Suppressor macrophage treated with lipopolysaccharide for 1 hour (primary cell): ENCODE measurements at places on chromosomes 2 and 18.

DNA sequence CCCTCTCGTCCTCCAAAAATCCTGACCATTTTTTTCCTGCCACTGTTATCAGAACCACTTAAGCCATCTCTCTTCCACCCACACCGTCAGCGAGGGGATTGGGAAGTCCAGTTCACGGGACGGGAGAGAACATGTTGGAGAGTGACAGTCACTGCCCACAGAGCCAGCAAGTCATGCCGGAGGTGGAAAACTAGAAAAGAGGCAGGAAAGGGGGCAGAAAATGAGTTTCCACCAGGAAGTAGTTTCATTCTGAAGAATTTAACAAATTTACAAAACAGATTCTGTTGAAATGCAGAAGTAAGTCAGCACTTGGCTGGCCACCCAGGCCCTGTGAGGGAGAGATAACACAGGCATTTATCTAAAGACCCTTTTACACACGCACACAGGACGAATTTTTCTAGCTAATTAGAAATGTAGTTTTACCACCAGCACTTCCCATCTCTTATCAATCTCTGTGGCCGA lies 431.3 kb downstream of the TSN start:
- DNase-seq, result peak; percentile 76

DNA sequence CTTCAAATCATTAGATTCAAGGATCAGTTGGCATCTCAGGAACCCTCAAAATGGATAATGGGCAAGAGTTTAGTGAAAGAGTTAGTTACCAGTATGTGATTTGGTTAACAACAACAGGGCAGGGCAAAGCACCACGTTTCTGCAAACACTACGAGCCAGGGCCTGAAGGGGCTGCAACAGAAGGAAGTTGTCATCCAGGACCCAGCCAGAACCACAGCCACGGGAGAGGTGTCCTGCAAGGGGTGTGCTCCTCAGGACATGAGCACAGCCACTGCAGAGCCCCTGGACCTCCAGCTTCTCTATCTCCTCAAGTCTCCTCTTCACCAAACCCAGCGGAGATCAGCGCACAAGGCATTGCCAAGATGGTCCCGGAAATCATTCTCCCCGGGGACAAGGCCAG lies 173.3 kb upstream of the PIEZO2 start:
- DNase-seq, result no peak

DNA sequence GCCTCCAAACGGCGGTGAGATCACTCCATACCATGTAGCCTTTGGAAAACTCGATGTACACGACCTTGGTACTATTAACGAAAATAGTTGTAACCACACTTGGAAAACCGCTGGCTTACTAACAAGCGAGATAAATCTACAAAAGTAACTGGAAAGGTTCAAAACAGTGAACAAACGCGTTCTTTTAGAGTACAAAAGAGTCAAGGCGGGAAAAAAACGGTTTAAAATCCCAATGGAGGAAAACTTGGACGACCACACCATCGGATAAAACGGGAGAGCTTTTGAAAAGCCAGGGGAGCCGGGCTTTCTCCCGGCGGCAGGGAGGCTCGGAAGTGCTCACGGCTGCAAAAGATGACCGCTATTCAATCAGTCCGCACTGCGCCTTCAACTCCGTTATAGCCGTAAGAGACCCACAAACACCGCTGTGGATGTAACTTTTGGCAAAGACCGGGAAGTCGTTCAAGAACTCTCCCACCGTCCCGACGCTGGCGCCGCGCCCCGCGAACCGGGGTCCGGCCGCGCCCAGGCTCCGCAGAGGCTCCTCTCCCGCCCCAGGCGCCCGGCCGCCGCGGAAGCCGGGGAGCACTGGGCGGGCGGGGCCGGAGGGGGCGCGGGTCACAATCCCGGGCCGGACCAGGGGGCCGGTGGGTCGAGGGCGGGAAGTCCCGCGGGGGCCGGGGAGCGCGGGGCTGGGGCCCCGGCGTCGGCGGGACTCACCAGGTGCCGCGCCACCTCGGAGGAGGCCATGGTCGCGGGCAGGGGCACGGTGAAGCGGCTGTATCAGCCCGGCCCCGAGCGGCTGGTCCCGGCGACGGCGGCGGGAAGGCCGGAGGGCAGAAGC lies 465 bp downstream of the SEPTIN10 start:
- DNase-seq, result peak; percentile 53

GRCh38 chr2:224209555-224210285 lies 170.6 kb upstream of the SERPINE2 start:
- no peak for DNase-seq

DNA sequence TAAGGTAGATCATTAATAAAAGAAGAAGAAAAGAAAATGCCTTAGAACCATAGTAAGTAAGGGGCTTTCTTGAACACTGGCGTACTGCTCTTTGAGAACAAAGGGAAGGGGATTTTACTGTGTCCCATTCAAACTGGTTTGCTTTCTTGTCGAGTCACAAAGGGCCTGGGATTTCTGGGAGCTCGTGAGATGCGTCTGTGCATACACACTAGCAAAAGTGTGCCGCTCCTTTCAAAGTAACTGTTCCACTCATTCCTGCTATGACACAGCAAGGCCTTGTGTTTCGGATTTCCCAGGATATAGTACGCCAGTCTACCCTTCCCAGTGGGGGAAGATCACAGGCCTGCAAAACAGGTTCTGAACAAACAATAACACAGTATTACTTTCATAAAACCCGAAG lies 93.0 kb downstream of the KCTD18 start:
- DNase-seq, result no peak

DNA sequence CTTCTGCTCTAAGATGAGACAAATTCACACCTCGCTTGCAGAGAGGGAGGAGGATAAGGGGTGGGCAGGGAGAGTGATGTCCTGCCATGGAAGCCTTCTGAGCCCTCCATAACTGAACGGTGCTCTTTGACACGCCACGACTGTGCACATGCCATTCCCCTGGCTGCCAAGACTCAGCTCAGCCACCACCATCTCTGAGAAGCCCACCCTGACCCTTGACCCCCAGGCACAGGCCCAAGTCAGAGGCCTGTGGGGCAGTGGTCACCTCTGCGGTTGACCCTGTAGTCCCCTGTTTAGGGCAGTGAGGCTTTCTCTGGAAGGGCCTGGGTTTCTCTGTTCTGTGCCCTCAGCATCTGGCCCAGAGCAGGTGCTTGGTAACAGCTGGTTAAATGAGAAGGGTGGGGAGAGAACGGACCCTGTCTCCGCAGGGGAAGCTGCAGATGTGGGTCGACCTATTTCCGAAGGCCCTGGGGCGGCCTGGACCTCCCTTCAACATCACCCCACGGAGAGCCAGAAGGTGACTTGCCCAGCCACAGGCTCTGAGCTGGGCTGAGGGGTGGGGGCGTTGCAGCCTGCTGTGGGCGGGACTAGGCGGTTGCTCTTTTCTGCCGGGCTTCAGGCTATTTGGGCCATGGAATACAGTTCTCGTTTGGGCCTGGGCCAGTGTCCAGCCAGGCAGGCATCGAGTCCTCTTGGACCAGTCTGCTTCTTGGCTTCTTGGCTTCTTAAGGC lies 215.1 kb downstream of the DYSF start:
- DNase-seq, result no peak
